ENCODE measurements at places on chromosomes 6 and 20. TPM values are rescaled to one million over a fixed set of nuclear protein-coding genes. Genes with fewer than 3 reads are reported as not detected.
A peak's percentile ranks its signal among the peaks of the same experiment; 100 is the strongest.

GRCh38 chr6:154932515-154933027 lies 62.5 kb upstream of the TIAM2 start:
- H3K36me3 ChIP-seq, result no peaks in the 10 kb centered on the region
- H3K27ac ChIP-seq, result no peak overlapping the region
- H3K27me3 ChIP-seq, result no peaks in the 10 kb centered on the region
- no peaks in the 10 kb centered on the region for H3K4me1 ChIP-seq
- no peak for DNase-seq
- H3K4me3 ChIP-seq, result no peak overlapping the region

GRCh38 chr6:99590728-99591672 lies 15.6 kb upstream of the PRDM13 start:
- H3K4me1 ChIP-seq, result peaks cover 14% of the 10 kb centered on the region
- H3K36me3 ChIP-seq, result no peaks in the 10 kb centered on the region
- H3K27ac ChIP-seq, result no peak overlapping the region
- H3K4me3 ChIP-seq, result no peak overlapping the region
- DNase-seq, result no peak
- H3K27me3 ChIP-seq, result peaks cover 28% of the 10 kb centered on the region

Gene PLEKHG1
- 10.7 TPM for total RNA-seq

DNA sequence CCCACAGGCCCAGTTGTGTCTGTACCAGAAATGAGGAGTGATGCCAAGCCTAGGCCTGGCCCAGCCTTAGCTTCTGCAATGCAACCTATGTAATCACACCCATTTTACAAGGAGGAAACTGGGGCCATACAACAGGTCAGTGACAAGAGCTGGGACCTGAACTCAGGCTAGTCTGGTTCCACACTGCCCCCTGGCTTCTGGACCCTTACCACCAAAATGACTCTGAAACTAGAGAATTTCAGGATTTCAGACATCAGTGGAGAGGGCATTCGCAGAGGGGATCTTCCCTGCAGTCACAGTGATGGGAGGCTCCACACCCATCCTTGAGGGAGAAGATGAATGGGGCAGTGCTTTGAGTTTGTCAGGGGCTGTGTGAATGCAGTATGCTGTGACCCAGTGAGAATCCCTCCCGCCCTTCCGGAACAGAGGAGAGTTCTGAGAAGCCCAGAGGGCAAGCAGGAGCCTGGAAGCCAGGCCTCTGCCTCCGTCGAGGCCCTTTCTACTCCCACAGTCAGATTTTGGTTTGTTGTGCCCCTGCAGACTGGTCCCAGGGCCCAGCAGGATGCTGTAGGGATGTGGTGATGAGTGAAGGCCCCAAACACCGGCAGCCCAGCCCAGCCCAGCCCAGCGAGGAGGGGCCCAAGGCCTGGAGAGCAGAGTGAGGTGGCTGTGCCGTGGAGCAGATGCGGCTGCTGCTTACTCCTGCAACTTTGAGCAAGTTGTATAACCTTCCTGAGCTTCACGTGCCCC lies 48.1 kb upstream of the MYL9 start:
- H3K27ac ChIP-seq, result peak overlapping the region; percentile 64
- H3K4me3 ChIP-seq, result peak overlapping the region; percentile 15
- peaks cover 31% of the 10 kb centered on the region for H3K4me1 ChIP-seq
- no peak for DNase-seq

Gene DEFB132
- 0.32 TPM for total RNA-seq

GRCh38 chr6:22880686-22881433 lies 311.5 kb downstream of the HDGFL1 start:
- H3K27ac ChIP-seq, result peak overlapping the region; percentile 55
- DNase-seq, result no peak
- H3K4me1 ChIP-seq, result no peaks in the 10 kb centered on the region

- H3K36me3 ChIP-seq, result no peaks in the 10 kb centered on the region
- H3K27ac ChIP-seq, result peak overlapping the region; percentile 94
- no peaks in the 10 kb centered on the region for H3K4me1 ChIP-seq
- peak overlapping the region; percentile 77 for H3K4me3 ChIP-seq
These were observed 1.2 kb upstream of the DSE start for GRCh38 chr6:116369540-116369939.

DNA sequence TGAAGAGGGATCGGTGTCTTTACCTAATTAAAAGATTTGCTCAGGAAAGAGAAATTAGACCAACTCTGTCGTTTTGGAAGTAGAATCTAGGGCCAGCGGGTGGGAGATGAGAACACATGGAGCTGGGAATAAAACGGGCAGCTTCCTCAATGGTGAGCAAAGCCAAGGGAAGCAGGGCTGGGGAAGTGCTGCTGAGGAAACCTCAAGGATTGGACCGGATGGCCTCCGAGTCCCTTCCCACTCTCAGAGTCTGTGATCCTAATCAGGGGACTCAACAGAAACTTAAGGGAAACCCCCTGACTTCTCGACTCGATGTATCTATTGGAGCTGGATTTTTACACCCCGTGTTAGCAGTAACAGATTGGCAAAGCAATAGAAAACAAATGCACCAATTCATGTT lies 10.8 kb downstream of the GCNT2 start:
- no peaks in the 10 kb centered on the region for H3K36me3 ChIP-seq
- DNase-seq, result no peak
- no peaks in the 10 kb centered on the region for H3K27me3 ChIP-seq
- no peaks in the 10 kb centered on the region for H3K4me1 ChIP-seq

- DNase-seq, result no peak
- H3K27me3 ChIP-seq, result no peaks in the 10 kb centered on the region
- H3K4me3 ChIP-seq, result no peak overlapping the region
- no peaks in the 10 kb centered on the region for H3K4me1 ChIP-seq
- no peak overlapping the region for H3K27ac ChIP-seq
These were observed 1040.2 kb downstream of the HACE1 start for GRCh38 chr6:103819509-103819908.

Gene RFX6
- total RNA-seq, result not detected

GRCh38 chr6:132648828-132649227 lies 10.2 kb downstream of the TAAR1 start:
- H3K27ac ChIP-seq, result no peak overlapping the region
- H3K27me3 ChIP-seq, result no peaks in the 10 kb centered on the region
- no peak overlapping the region for H3K4me3 ChIP-seq
- peaks cover 5% of the 10 kb centered on the region for H3K4me1 ChIP-seq

Gene C6orf58
- not detected for total RNA-seq

GRCh38 chr6:121157906-121158305 lies 176.4 kb downstream of the TBC1D32 start:
- H3K36me3 ChIP-seq, result no peaks in the 10 kb centered on the region
- H3K27ac ChIP-seq, result no peak overlapping the region
- no peaks in the 10 kb centered on the region for H3K27me3 ChIP-seq

GRCh38 chr6:51028276-51028675 lies 209.6 kb downstream of the TFAP2B start:
- H3K27ac ChIP-seq, result no peak overlapping the region
- no peaks in the 10 kb centered on the region for H3K4me1 ChIP-seq
- no peak overlapping the region for H3K4me3 ChIP-seq

Gene DTNBP1
- total RNA-seq, result 5.6 TPM

Gene CAGE1
- total RNA-seq, result not detected

Gene BEND6
- total RNA-seq, result 1.3 TPM

Gene DCDC2
- total RNA-seq, result not detected

- H3K4me1 ChIP-seq, result peaks cover 11% of the 10 kb centered on the region
- no peak overlapping the region for H3K4me3 ChIP-seq
- no peak for DNase-seq
- no peaks in the 10 kb centered on the region for H3K36me3 ChIP-seq
These were observed 16.7 kb upstream of the TLDC2 start for GRCh38 chr20:36859282-36859555.

DNA sequence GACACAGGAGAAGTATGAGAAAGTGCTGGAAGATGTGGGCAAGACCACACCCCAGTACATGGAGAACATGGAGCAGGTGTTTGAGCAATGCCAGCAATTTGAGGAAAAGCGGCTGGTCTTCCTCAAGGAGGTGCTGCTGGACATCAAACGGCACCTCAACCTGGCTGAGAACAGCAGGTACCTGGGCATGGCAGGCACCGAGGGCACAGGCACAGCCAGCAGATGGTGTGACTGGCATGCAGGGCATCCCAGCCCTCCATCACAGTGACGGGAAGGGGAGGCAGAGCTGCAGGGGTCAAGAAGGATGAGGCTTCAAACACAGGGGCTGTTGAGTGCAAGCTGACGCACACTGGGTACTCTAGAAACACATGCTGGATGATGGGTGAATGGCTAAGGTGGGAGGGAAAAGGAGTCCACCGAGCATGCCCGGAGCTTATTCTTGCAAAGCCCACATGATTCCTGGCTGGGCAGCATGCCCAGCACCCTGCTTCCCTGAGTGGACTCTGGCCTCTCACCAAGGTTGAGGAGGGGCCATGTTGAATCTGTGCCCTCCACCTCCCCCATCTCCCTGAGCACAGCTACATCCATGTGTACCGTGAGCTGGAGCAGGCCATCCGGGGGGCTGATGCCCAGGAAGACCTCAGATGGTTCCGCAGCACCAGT lies 26.3 kb downstream of the SPDEF start:
- no peaks in the 10 kb centered on the region for H3K36me3 ChIP-seq
- H3K27ac ChIP-seq, result no peak overlapping the region
- H3K4me1 ChIP-seq, result no peaks in the 10 kb centered on the region
- DNase-seq, result no peak
- no peaks in the 10 kb centered on the region for H3K27me3 ChIP-seq
- no peak overlapping the region for H3K4me3 ChIP-seq

DNA sequence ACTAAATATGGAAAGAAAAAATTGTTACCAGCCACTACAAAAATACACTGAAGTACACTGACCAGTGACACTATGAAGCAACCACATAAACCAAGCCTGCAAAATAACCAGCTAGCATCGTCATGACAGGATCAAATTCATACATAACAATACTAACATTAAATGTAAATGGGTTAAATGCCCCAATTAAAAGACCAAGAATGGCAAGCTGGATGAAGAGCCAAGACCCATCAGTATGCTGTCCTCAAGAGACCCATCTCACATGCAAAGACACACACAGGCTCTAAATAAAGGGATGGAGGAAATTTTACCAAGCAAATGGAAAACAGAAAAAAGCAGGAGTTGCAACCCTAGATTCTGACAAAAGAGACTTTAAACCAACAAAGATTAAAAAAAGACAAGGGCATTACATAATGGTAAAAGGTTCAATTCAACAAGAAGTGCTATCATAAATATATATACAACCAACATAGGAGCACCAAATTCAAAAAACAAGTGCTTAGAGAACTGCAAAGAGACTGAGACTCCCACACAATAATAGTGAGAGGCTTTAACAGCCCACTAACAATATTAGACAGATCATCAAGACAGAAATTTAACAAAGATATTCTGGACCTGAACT lies 104.8 kb downstream of the HACE1 start:
- no peaks in the 10 kb centered on the region for H3K27me3 ChIP-seq
- H3K27ac ChIP-seq, result no peak overlapping the region
- no peaks in the 10 kb centered on the region for H3K4me1 ChIP-seq
- no peak for DNase-seq
- H3K36me3 ChIP-seq, result peaks cover 40% of the 10 kb centered on the region
- H3K4me3 ChIP-seq, result no peak overlapping the region

Gene EBF4
- total RNA-seq, result 19.2 TPM

GRCh38 chr6:68695838-68696237 lies 60.8 kb downstream of the ADGRB3 start:
- H3K27ac ChIP-seq, result no peak overlapping the region
- H3K4me1 ChIP-seq, result no peaks in the 10 kb centered on the region
- DNase-seq, result no peak
- H3K4me3 ChIP-seq, result no peak overlapping the region
- H3K27me3 ChIP-seq, result no peaks in the 10 kb centered on the region

Gene RNF144B
- total RNA-seq, result 52.3 TPM

Gene GSTA1
- 26.7 TPM for total RNA-seq

- H3K4me1 ChIP-seq, result peaks cover 11% of the 10 kb centered on the region
- H3K36me3 ChIP-seq, result no peaks in the 10 kb centered on the region
- H3K4me3 ChIP-seq, result no peak overlapping the region
- no peak overlapping the region for H3K27ac ChIP-seq
- peaks cover 18% of the 10 kb centered on the region for H3K27me3 ChIP-seq
- DNase-seq, result peak; percentile 52
These were observed 16.7 kb downstream of the RAET1L start for GRCh38 chr6:150008588-150008987.

Gene CDS2
- total RNA-seq, result 41.4 TPM

DNA sequence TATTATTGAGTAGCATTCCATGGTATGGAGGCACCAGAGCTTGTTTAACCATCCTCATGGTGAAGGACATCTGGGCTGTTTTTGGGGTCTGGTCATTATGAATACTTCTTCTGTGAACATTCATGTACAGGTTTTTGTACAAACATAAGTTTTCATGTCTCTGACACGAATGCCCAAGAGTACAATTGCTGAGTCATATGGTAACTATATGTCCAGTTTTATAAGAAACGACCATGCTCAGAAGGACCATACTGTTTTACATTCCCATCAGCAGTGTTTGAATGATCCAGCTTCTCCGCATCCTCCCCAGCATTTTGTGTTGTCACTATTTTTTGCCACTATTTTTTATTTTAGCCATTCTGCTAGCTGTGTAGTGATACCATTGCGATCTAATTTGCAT lies 188.6 kb downstream of the KHDC1L start:
- H3K27me3 ChIP-seq, result no peaks in the 10 kb centered on the region
- no peak overlapping the region for H3K4me3 ChIP-seq
- DNase-seq, result no peak
- H3K27ac ChIP-seq, result no peak overlapping the region
- no peaks in the 10 kb centered on the region for H3K4me1 ChIP-seq
- no peaks in the 10 kb centered on the region for H3K36me3 ChIP-seq

DNA sequence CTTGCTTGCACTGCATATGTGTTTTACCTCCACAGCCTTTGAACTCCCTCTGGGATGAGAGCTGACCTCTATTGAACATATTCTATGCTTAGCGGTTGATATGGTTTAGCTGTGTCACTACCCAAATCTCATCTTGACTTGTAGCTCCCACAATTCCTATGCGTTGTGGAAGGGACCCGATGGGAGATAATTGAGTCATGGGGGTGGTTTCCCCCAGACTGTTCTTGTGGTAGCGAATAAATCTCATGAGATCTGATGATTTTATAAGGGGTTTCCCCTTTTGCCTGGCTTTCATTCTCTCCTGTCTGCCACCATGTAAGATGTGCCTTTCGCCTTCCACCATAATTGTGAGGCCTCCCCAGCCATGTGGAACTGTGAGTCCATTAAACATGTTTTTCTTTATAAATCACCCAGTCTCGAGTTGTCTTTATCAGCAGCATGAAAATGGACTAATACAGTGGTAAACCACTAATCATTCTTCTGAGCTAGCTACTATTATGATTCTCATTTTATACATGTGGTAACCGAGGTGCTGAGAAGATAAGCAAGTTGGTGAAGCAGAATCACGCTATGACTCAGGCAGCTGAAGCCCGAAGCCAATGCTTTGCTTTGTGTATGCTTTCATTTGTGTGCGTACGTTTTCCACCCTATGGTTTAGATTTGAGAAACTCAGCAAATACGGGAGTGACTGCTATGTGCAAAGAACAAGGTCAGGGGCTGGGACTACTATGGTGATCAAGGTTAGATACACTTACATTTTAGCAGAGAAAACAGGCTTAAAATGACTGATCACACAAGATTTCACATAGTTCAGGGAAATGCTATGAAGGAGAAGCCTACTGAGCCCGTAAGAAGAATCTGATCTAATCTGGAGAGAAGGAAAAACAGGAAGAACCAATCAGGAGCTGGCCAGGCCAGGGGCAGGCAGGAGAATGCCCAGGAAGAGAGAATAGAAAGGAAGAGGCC lies 363.5 kb downstream of the ESR1 start:
- H3K27me3 ChIP-seq, result no peaks in the 10 kb centered on the region
- peak overlapping the region; percentile 70 for H3K27ac ChIP-seq
- DNase-seq, result no peak
- no peak overlapping the region for H3K4me3 ChIP-seq

Gene PGK2
- not detected for total RNA-seq

Gene ME1
- total RNA-seq, result 8.4 TPM

GRCh38 chr6:158037021-158037420 lies 55.4 kb downstream of the SYNJ2 start:
- no peaks in the 10 kb centered on the region for H3K36me3 ChIP-seq
- peak overlapping the region; percentile 41 for H3K27ac ChIP-seq

Data from ascending aorta (tissue), 2 donors.